ENCODE measurements at places on chromosomes 1 and 21.

GRCh38 chr1:226979517-226980121 lies 39.5 kb downstream of the COQ8A start:
- DNase-seq = no peak

DNA sequence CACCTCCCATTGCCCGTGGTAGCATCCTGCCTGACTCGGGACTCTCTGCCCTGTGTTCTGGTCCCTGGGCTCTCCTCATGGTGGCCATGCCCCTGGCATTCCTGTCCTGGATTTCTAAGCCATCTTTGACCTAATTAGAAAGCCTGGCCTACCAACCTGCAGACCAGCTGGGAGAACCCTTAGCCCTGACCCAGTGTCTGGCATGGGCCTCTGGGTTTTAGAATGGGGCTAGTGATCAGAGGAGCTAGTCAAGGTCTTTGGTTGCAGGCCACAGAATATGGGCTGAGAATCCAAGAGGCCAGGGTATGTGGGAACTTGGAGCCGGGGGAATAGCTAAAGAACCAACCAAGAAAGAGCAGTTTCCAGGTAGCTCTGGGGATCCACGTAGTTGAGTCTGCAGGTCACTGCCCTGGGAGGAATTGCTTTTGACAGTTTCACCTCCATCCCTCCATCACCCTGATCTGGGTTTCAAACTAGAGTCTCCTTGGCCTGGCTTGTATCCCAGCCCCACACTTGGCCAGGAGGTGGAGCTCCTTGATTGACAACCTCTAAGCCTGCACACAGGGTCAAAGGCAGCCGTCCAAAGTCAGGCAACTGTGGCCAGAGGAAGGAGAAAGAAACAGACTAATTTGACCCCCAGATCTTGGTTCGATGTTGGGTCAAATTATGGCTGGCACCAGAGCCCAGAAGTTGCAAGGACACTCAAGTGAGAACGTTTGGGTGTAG lies 54.7 kb upstream of the ABCG1 start:
- no peak for DNase-seq

DNA sequence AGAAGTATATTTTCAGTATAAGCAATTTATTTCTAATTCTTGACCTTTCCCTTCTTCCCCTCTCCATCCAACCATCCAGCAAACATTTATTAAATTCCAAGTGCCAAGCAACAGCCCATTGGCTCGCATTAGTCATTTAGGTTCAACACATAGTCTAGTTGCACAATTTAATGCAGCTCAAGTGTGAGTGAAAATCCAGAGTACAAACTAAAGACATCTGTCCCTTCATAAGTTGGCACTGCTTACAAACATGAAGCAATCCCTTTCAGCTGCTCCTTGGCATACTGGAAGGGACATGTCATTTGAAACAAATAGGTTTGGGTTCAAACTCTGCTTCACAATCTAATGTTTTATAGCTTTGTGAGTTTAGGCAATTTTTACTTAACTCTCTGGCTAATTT lies 10.7 kb downstream of the CASQ2 start:
- no peak for DNase-seq

DNA sequence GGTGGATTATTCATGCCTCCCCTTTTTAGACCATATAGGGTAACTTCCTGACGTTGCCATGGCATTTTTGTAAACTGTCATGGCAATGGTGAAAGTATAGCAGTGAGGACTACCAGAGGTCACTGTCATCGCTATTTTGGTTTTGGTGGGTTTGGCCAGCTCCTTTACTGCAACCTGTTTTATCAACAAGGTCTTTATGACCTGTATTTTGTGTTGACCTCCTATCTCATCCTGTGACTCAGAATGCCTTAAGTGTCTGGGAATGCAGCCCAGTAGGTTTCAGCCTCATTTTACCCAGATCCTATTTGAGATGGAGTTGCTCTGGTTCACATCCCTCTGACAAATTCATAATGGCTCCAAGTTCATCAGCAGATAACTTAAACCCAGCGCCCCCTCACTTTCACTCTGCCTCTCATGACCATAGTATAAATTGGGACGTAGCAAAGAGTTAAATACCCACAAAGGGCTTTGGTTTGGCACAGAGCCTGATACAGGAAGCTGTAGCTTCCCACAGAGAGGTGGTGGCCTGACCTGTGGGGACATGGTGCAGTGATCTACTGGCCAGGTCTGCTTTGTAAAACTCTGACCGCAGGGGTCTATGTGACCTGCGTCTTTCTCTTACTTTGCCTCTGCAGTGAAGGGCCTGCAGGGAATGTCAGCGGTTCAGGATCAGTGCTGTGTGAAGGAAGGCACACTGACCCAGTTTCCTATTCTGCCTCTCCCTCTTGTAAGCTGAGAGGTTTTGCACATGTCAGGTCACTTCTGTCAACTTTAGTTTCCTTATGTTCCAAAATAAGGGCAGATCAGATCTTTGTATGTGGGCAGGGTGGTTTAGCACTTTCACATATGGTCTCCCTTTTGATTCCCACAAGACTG lies 78.1 kb upstream of the ZNF644 start:
- DNase-seq = no peak

GRCh38 chr1:245551536-245551935 lies 396.8 kb downstream of the KIF26B start:
- no peak for DNase-seq

DNA sequence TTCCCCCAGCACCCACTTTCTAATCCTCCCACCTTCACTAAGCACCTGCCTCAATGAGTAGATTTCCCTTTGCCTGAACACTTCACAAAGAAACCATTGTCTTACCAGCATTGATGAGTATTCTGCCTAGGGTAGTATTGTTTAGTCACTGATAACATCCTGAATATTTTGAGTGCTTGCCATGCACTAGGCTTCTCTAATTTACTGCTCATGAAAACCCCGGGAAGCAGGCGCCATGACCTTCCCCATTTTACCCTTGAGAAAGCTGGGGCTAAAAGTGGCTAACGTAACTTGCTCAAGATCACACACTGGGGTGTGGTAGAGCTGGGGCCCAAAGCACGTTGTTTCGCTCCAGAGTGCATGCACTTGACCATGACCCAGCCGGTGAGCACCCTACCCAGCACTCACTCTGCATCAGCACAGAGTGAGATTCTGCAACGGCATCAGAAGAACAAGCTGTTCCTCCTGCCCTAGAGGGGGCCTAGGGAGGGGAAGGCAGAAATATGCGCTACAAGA lies 10.6 kb upstream of the F3 start:
- no peak for DNase-seq

- no peak for DNase-seq
Observed at GRCh38 chr1:59317780-59318179, 20.9 kb downstream of the FGGY start.

- DNase-seq = no peak
Observed at GRCh38 chr1:53834776-53835175, 3.3 kb downstream of the NDC1 start.

DNA sequence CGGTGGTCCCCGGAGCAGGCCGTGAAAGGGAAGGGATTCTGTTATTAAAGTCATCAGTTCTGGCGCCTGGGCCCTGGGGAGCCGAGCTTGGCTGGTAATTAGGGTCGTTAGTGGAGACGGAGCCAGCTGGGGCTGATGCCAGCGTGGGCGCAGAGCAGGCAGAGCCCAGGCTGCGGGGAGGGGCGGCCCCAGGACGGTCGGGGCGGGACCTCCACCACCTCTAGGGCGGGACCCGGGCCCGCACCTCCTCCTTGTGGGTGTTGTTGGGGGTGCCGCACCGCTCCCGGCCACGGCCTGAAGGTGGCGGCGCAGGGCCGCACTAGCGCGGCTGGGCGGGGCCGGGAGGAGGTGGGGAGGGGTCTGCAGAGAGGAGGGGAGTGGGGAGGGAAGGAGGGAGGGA lies 470.6 kb downstream of the PTPRU start:
- peak; percentile 97 for DNase-seq

DNA sequence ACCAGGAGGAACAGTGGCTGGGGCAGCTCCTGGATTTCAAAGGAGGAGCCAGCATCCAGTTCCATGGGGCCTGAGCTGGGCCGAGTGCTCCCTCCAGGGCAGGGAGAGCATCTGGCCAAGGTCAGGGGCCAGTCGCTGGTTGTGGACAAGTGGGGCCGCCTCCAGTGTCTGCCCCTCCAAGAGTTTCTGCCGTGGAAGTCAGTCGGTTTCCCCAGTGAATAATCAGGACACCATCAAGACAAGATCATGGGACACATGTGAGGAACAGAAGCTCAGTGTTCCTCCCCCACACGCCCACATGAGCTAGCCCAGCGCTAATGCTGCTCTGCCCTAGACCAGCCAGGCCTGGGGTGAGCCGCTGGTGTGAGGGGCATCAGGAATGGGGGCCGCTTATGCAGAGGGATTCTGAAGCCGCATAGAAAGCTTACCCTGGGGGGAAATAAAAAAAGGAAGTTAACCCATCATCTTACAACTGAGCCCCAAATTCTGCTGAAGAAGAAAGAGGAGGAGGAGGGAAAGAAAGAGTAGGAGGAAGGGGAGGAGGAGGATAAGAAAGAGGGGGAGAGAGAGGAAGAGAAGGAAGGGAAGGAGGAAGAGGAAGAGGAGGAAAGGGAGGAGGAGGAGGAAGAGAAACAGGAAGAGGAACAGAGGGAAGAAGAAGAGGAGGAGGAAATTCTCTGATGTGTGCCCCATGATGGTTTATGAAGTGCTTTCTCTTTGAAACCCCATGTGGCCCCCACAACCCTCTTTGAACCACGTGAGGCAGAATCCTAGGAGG lies 198.4 kb downstream of the MATN1 start:
- no peak for DNase-seq
